ENCODE measurements at places on chromosomes 1 and 21.

DNA sequence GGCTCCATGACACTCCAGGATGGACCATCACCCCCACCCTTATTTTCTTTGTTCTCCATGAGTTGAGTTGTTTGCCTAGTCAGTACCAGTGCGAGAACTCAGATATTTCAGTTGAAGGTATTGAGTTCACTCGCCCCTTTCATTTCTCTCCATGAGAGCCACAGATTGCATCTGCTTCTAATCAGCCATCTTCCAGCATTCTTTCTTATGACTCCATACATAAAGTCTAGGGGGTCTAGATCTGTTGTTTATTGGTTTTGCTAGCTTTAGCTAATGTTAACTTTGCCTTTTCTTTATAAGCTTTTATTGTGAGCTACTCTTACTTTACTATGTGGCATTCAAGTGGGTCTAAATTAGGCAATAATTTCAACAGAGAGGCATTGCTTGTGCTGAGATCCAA lies 71.6 kb upstream of the PDC start:
- DNase-seq, result no peak

GRCh38 chr1:26114165-26114927 lies 2.7 kb downstream of the PDIK1L start:
- no peak for DNase-seq

- no peak for DNase-seq
Measured at GRCh38 chr1:116126281-116126680, 15.1 kb downstream of the MAB21L3 start.

DNA sequence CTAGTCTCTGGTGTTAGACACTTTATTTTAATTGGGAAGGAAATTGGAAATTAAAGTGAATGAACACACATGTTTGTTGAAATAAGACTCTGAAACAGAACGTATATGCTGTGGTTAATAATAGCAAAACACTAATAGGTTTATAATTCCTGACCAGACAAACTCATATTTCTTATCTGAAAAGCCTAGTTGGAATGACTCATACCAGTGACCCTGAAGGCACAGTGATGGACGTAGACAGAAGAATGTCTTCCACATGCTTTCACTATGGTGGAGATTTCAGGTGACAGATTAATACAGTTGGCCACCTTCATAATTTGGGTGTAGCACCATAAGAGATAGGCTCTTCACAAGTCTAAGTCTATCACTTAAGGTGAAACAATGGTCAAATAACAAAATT lies 83.0 kb upstream of the COL11A1 start:
- DNase-seq, result no peak

GRCh38 chr1:24860841-24861240 lies 69.2 kb downstream of the RUNX3 start:
- DNase-seq, result no peak

DNA sequence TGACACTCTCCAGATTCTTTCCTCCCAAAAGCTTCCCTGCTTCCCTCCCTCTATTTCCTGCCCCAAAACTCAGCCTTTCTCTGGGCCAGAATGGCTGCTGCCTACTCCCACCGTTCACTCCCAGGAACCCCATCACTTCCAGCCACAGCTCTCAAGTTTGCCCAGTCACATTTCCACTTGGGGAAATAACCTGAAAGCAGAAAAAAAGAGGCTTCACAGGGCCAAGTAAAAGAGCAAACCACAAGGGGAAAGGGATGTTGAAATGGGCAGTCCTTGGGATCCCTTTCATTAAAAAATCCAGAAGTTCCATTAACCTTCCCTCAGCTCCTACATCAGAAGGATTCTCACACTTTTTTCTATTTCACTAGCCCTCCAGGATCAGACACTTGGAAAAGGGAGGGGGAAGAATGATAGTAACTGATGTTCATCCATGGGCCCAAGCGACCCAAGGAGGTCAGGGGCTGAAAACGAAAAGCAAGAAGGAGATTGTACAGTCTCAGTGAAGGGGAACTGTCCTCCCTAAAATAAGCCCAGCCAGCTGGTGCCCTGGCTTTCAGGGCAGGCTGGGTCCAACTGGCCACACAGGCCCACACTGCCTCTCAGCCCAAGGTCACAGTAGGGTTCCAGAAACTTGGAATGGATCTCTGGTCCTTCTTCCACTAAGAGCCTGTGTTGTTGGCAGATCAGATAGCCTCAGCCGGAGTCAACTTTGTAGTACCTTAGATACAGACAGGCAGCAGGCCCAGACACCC lies 49.7 kb downstream of the DMAP1 start:
- DNase-seq, result no peak

- DNase-seq, result no peak
Measured at GRCh38 chr1:1034439-1034781, 14.5 kb downstream of the AGRN start.

DNA sequence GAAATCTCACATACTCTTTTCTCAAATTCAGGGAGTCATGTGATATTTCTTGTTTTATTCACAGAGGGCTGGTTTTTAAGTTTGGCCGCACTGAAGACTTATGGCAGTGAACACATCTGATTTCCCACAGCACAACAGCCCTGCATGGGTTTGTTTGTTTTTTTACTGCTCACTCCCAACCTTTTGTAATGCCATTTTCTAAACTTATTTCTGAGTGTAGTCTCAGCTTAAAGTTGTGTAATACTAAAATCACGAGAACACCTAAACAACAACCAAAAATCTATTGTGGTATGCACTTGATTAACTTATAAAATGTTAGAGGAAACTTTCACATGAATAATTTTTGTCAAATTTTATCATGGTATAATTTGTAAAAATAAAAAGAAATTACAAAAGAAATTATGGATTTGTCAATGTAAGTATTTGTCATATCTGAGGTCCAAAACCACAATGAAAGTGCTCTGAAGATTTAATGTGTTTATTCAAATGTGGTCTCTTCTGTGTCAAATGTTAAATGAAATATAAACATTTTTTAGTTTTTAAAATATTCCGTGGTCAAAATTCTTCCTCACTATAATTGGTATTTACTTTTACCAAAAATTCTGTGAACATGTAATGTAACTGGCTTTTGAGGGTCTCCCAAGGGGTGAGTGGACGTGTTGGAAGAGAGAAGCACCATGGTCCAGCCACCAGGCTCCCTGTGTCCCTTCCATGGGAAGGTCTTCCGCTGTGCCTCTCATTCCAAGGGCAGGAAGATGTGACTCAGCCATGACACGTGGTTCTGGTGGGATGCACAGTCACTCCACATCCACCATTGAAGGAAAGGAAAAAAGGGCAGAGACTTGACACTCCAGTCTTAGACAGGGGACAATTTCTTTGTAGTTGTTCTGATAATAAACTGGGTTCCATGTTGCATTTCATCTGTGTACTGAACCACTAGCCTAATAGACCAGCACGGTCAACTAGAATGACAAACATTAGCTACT lies 22.8 kb downstream of the TMEM50A start:
- no peak for DNase-seq

GRCh38 chr21:46117586-46118315 lies 19.8 kb downstream of the COL6A2 start:
- DNase-seq, result no peak

DNA sequence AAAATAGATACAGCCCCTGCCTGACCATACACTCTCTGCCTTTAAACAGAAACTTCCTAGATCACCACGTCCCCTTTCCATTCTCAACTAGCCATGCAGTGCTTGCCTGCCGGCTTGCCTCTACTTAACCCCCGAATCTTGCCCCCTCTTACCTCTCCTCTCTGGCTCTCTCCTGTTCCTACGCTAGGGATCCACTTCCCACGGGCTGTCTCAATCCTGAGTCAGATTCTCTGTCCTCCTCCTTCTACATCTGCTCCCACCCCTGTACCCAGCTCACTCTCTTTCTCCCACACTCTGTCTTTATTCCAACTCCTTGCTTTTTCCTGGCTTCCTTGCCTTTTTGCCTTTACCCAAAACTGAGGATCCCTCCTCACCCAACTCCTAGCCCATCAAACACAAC lies 29.3 kb downstream of the ATF3 start:
- no peak for DNase-seq

- DNase-seq, result no peak
Measured at GRCh38 chr1:8283058-8283884, 34.6 kb upstream of the SLC45A1 start.

GRCh38 chr1:21651214-21652042 lies 17.7 kb downstream of the RAP1GAP start:
- no peak for DNase-seq

GRCh38 chr1:219746141-219746540 lies 133.2 kb upstream of the ZC3H11B start:
- DNase-seq, result no peak

- no peak for DNase-seq
Measured at GRCh38 chr1:81679942-81680341, 120.8 kb upstream of the ADGRL2 start.

DNA sequence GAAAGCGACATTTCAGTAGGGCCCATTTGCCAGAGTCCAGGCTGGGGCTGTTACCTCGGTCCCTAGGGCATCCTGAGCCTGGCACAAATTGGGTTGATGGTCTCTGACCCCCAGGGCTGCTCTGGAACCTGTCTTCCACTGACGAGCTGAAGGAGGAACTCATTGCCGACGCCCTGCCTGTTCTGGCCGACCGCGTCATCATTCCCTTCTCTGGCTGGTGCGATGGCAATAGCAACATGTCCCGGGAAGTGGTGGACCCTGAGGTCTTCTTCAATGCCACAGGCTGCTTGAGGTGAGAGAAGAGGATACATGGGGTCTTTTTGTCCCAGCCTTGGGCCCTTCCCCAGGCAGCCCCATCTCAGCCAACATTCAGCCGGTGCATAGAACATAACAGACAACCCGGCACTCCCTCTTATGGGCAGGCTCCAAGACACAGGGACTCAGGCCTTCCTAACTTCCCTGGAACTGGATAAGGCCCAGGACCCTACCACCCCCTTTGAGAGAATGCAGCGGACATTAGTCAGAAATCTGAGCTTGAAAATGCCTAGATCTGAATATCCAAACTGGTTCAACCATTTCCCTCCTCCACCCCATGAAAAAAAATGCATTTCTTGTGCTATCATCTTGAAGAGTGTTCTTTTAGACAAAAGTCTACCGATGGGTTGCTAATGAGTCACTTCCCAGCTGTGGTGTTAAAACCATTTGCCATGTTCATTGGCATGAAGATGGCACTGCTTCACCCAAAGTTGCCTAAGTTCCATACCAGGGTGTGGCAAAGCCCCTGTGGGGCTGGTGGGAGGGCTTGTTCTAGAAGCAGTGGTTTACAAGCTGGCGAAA lies 35.4 kb downstream of the PKP1 start:
- no peak for DNase-seq

DNA sequence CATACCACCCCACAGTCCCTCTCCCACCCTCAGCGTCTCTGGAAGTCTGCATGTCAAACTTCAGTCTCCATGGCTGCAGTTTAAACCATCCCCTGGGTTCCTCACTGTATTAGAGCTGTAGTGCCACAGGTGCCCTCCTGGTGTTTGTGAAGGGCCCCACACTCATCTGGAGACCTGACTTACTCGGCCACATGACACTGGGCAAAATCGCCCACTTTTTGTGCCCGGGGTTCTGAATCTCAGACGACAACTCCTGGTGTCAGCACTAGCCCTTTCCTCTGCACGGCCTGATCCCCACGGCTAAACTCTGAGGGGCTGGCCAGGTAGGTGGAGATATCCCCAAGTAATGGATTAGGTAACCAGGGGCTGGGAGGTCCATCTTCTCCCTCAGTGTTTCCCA lies 6.5 kb downstream of the INKA2 start:
- no peak for DNase-seq

- DNase-seq, result no peak
Measured at GRCh38 chr21:16509476-16509875, 779.7 kb downstream of the USP25 start.

DNA sequence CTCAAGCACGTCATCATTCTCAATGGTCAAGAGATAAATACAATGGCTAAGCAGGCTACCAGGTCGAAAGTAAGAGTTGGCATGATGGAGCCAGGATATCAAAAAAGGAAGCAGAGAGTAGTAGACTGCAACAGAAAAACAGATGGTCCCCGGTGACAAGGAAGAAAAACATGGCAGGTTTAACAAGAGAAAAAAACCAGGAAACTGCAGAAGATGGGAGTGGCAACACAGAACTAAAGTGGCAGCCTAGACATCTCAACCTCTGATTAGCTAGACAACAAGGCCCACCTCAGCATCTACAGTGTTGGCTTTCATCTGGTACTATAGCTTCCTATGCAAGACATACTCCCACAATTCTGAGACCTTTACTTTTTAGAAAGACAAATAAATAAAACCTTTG lies 3.1 kb downstream of the UBR4 start:
- no peak for DNase-seq

DNA sequence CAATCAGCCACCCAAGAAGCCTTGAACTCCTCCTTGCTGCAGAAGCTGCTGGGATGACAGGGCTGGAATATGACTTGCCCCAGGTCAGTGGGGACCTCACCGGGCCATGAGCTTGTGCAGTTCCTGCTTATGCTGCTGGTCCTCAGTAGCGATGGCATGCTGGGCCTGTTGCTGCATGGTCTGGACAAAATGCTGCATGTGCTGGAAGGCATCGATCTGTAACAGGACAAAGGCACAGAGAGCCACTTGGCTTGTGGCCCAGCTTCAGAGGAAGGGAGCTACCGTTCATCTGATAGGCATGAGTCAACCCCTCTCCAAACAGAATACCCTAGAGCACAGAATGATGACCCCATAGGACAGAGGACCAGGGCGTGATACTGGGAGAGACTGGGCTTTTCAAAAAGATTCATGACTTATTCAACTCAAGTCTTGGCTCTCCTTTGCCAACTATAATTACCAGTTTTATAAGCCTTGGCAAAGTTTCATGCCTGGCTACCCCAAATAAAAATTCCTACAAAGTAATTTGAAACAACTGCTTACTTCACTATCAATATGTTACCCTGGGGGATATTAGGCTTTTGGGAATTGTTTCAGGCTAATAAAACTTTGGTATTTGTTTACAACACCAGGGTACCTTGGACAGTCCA lies 34.7 kb upstream of the EXOSC10 start:
- no peak for DNase-seq

GRCh38 chr1:229025576-229025975 lies 245.3 kb upstream of the RAB4A start:
- DNase-seq, result no peak

GRCh38 chr1:54792686-54793282 lies 8.3 kb downstream of the TTC22 start:
- no peak for DNase-seq

- DNase-seq, result no peak
Measured at GRCh38 chr1:7948960-7949359, 8.3 kb upstream of the TNFRSF9 start.

DNA sequence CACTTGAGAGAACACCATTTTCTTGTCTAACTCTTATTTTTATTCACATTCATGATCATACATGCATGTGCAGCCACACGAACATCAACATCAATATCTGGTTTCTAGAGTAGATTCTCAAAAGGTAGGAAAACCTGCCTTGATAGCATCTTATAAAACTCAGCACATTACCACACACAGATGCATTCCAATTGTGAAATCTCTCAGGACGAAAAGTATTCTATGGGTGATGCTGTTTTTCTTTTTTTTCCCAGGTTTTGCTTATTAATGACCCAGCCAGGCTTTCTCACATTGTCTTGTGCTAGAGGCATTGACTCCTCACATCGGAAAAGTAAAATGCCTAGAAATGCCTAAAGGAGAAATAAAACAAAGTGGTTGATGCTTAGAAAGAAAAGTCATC lies 562.8 kb downstream of the KIF26B start:
- no peak for DNase-seq

GRCh38 chr1:225526878-225527277 lies 99.0 kb upstream of the LBR start:
- DNase-seq, result no peak

Data from cortex of kidney (tissue), 1 donor.